ENCODE measurements at places on chromosomes 1 and 21. TPM values are rescaled to one million over a fixed set of nuclear protein-coding genes. Genes with fewer than 3 reads are reported as not detected.

Gene TDRD5
- not detected for total RNA-seq

Gene IL10
- 2.0 TPM for total RNA-seq

Gene AXDND1
- total RNA-seq, result 1.3 TPM

Gene AKR7A3
- total RNA-seq, result 1.0 TPM

Gene CDA
- total RNA-seq, result not detected

Gene KRTAP11-1
- not detected for total RNA-seq

Gene NTMT2
- total RNA-seq, result not detected

Gene MSH4
- 0.42 TPM for total RNA-seq

Gene SELENOF
- 129 TPM for total RNA-seq

Gene NEGR1
- not detected for total RNA-seq

Gene SEMA4A
- 1.8 TPM for total RNA-seq

Gene CFAP74
- not detected for total RNA-seq

Gene ANGPTL7
- total RNA-seq, result not detected

Gene CHRM3
- total RNA-seq, result 0.24 TPM

Gene LYPD8
- not detected for total RNA-seq

Gene RXRG
- total RNA-seq, result not detected

Gene NTNG1
- not detected for total RNA-seq

Gene GNG5
- 58.8 TPM for total RNA-seq

Gene LDLRAD1
- total RNA-seq, result not detected

Gene IVL
- total RNA-seq, result not detected

Gene ZSWIM5
- total RNA-seq, result 2.3 TPM

Gene TUT4
- 80.4 TPM for total RNA-seq

Gene TRMT13
- total RNA-seq, result 60.3 TPM

Gene HSD3B1
- total RNA-seq, result not detected

Gene GOLPH3L
- total RNA-seq, result 32.1 TPM

Gene FLG2
- total RNA-seq, result not detected

Gene SIK1
- total RNA-seq, result 343 TPM

Gene FAM229A
- total RNA-seq, result 22.6 TPM

Gene MLLT11
- total RNA-seq, result 4.7 TPM

Gene LGR6
- total RNA-seq, result not detected

Gene DMRTA2
- total RNA-seq, result not detected

Gene PIGK
- 28.8 TPM for total RNA-seq

Gene CROCC
- total RNA-seq, result 62.7 TPM

Gene TLCD4
- total RNA-seq, result not detected

Gene CLCA1
- not detected for total RNA-seq

Gene OR2L3
- not detected for total RNA-seq

Gene SMCP
- total RNA-seq, result not detected

Gene NOS1AP
- not detected for total RNA-seq

Gene DNAJC28
- not detected for total RNA-seq

Gene SIPA1L2
- 0.32 TPM for total RNA-seq

Gene CFAP45
- 0.92 TPM for total RNA-seq

Gene APOBEC4
- not detected for total RNA-seq

Gene HCN3
- total RNA-seq, result 1.6 TPM

Gene FOXD2
- 0.59 TPM for total RNA-seq

Gene VTCN1
- total RNA-seq, result not detected

Gene NT5C1A
- total RNA-seq, result not detected
